Midbrain (tissue), 1 donor: ENCODE measurements at places on chromosomes 2 and 18.
A peak's percentile ranks its signal among the peaks of the same experiment; 100 is the strongest.

DNA sequence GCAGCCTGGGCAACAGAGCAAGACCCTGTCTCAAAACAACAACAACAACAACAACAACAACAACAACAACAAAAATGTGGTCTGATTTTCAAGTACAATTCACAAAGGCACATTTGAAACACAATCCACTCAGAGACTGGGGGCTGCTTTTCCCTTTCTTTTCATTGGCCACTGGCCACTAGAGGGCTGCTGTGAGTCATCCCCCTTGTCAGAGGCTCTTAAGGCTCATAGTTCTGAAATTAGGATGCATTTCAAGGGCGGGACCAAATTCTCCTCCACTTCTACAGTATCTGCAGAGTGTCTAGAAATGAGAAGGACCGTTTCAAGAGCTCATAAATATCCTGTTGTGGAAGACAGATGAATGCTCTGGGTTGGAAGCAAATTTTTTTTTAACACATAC is 285.4 kb downstream of the NRXN1 start:
- DNase-seq = no peak

- no peak for DNase-seq
Observed at GRCh38 chr2:221446140-221446539, 126.0 kb downstream of the EPHA4 start.

- no peak for DNase-seq
Observed at GRCh38 chr2:176709149-176709951, 440.1 kb downstream of the MTX2 start.

- DNase-seq = no peak
Observed at GRCh38 chr2:85255813-85256594, 71.8 kb downstream of the TGOLN2 start.

DNA sequence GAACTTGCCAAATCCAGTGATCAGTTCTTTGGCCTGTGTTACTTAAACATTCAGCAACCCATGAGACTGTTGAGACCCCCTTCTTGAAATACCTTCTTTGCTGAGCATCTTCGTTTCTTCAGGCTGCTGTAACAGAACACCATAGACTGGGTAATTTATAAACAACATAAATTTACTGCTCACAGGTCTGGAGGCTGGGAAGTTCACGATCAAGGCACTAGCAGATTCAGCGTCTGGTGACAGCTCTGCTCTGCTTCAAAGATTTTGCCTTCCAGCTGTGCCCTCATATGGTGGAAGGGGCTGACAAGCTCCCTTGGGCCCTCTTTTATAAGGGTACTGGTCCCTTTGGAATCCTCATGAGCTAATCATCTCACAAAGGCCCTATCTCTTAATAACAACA is 28.8 kb upstream of the TSPYL6 start:
- no peak for DNase-seq

GRCh38 chr2:138670734-138671133 is 109.5 kb downstream of the NXPH2 start:
- no peak for DNase-seq

DNA sequence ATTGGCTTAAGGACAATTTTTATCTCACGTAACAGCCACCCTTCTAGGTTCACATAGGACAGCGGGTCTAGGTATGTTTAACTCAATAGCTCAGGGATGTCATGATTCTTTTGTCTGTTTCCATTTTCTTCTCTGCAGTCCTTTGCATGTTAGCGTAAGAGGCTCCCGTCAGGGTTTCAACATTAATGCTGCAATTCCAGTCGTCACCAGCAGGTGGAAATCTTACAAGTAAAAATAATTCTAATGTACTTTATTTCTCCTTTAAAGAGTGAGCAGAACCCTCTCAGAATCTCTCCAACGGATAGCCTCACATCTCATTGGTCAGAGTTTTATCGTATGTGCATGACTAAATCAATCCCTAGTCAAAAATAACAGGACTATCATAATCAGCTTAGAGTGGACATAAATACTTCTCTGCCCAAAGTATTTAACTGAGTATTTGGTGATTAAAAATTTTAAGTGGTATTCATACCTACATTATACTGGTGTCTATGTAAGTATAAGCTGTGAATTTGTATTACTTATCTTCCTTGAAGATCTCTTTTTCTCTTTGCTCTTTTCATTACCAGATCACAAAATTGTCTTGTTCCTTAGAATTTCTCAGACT is 487.2 kb upstream of the GCFC2 start:
- DNase-seq = peak; percentile 40

- no peak for DNase-seq
Observed at GRCh38 chr18:62829936-62830335, 114.6 kb downstream of the PHLPP1 start.

GRCh38 chr2:179410552-179411356 is 146.1 kb upstream of the SESTD1 start:
- DNase-seq = peak; percentile 76

- no peak for DNase-seq
Observed at GRCh38 chr18:75110846-75111415, 98.0 kb downstream of the PTGR3 start.

GRCh38 chr2:240993446-240994170 is 4.8 kb upstream of the SNED1 start:
- DNase-seq = no peak

DNA sequence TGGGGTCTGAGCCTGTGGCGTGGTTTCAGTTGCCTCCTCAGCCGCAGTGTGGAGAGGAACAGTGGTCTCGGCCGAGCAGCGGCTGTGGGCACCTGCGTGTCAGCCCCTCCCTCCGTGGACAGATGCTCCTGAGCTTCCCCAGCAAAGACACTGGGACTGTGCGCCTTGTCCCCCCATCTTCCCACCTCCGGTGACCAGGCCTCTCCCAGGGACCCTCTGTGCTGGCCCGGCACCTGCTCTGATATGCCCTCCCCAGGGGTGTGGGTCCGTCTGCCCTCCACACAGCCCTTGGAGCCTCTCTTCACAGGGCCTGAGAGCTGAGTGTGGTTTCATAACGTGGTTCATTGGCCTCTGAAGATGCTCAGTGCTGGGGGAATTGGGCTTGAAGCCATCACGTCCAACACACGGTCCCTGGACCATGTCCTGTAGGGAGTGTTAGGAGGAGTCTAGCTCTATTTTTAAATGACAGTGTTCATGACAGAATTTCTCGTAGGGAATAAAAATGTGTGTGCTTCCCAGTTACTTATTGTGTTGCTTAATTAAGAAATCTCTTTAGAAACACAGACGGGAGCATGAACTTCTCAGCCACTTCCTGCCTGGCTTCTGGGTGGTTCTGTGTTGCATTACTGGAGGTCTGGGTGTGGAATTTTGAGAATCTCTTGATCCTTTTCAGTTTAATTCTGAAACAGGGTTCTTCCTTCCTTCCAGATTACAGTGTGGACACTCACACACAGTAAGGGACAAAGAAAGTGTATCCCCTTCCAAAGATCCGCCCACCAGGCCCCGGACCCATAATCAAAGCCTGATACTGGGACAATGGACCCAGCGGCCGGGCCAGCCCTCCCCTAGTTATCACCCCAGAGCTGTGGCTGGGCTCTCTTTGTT is 110.7 kb downstream of the NFATC1 start:
- no peak for DNase-seq

GRCh38 chr2:45575881-45576280 is 35.2 kb downstream of the SRBD1 start:
- DNase-seq = no peak

GRCh38 chr2:132478461-132479105 is 62.0 kb downstream of the GPR39 start:
- no peak for DNase-seq

DNA sequence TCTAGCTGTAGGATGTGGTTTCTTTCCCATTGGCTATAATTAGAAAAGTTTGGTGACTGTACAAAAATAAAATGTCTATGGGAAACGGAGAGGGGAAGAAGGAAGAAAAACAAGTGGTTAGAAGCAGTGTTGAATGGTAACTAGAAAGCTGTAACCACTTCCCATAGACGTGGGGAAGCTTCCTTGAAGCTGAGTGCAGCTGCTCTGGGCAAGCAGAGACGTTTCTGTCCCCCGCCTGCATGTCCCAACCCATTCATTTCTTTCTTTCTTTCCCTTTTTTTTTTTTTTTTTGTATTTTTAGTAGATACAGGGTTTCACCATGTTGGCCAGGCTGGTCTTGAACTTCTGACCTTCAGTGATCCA is 367.8 kb upstream of the HS6ST1 start:
- no peak for DNase-seq

- DNase-seq = no peak
Observed at GRCh38 chr2:16333681-16334080, 332.0 kb downstream of the CYRIA start.

- no peak for DNase-seq
Observed at GRCh38 chr18:61926532-61926931, 33.7 kb upstream of the RNF152 start.

DNA sequence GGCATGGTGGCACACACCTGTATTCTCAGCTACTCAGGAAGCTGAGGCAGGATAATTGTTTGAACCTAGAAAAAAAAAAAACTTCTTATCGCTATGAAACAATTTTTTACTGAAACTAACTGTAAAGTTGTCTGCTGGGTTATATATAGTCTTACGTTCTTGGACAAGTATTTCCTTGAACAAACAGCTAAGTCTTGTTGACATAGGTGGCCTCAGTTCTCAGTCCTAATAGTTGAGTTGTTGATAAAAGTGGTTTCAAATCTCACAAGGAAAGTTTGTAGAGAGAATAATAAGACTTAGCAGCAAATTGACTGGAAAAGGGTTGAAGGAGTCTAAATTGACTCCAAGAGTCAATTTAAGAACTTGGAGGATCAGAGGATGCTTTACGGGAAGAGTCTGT is 166.5 kb upstream of the KCNJ3 start:
- no peak for DNase-seq

- DNase-seq = no peak
Observed at GRCh38 chr2:86138736-86139625, 32.9 kb downstream of the PTCD3 start.

GRCh38 chr2:84906900-84907714 is 1.7 kb downstream of the TMSB10 start:
- peak; percentile 36 for DNase-seq

GRCh38 chr2:183269956-183270355 is 145.7 kb downstream of the NUP35 start:
- no peak for DNase-seq

GRCh38 chr2:120954939-120955338 is 219.3 kb downstream of the GLI2 start:
- DNase-seq = no peak

DNA sequence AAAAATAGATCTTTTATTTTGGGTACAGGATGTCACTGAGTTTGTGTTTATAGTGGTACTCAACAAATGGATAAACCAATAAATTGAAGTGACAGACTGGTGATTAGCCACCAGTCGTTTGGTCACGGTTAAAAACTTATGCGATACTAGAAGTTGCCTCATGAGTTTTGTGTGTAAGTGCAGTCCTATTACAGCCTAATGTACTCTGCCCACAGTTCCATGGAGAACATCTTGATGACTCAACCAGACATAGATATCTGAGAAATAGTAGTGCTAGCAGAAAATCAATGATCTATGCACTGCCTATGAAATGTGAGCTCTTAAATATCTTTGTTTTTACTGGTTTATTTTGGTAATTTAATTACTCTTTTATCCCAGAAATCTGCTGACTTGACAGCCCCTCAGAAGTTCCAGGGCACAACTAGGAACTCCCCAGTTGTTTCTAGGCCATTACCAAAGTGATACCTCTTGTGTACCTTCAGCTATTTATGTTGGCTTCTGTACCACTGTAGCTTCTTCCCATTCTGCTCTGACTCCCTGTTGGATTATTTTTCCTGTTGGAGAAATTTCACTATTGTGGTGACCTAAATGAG is 209.1 kb upstream of the KCNJ3 start:
- DNase-seq = no peak

- DNase-seq = no peak
Observed at GRCh38 chr2:127792805-127793204, 18.2 kb downstream of the WDR33 start.

- DNase-seq = no peak
Observed at GRCh38 chr2:237474442-237474911, 12.6 kb upstream of the MLPH start.

- no peak for DNase-seq
Observed at GRCh38 chr2:165410276-165410675, 59.2 kb upstream of the CSRNP3 start.
